ENCODE measurements at places on chromosomes 12 and 14. TPM values are rescaled to one million over a fixed set of nuclear protein-coding genes. Genes with fewer than 3 reads are reported as not detected.

The TSPAN9 gene
- total RNA-seq = 128 TPM

The HHIPL1 gene
- 1.2 TPM for total RNA-seq

The PLA2G1B gene
- total RNA-seq = not detected

The RASSF3 gene
- total RNA-seq = 17.2 TPM

The PRIMA1 gene
- total RNA-seq = not detected

The GZMH gene
- total RNA-seq = not detected

The FOXN4 gene
- not detected for total RNA-seq
